ENCODE measurements at places on chromosomes 7 and 10.

DNA sequence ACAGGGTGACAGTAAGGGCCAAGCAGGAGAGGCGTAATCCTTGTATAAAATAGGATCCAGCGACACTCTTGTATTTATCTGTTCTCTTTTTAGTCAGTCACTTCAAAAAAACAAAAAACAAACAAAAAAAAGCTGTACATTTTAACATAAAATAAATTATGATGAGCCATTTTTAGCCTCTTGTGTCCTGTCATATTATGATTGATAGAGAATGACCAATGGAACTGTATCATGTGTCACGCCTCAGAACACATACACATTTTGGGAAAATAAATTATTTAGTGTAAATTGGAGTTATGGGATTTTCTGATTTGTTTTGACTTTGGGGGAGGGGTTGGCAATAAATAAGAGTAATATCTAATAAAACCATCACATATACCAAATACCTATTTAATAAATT is 79.3 kb upstream of the SAMD8 start:
- no peak for DNase-seq

GRCh38 chr7:36545291-36545690 is 155.6 kb downstream of the ANLN start:
- no peak for DNase-seq

GRCh38 chr10:24974976-24975375 is 22.6 kb upstream of the PRTFDC1 start:
- peak; percentile 96 for DNase-seq

GRCh38 chr10:52783726-52784125 is 11.1 kb upstream of the MBL2 start:
- no peak for DNase-seq

- DNase-seq: no peak
These were observed 1.6 kb downstream of the DENND11 start for GRCh38 chr7:141700296-141700847.

DNA sequence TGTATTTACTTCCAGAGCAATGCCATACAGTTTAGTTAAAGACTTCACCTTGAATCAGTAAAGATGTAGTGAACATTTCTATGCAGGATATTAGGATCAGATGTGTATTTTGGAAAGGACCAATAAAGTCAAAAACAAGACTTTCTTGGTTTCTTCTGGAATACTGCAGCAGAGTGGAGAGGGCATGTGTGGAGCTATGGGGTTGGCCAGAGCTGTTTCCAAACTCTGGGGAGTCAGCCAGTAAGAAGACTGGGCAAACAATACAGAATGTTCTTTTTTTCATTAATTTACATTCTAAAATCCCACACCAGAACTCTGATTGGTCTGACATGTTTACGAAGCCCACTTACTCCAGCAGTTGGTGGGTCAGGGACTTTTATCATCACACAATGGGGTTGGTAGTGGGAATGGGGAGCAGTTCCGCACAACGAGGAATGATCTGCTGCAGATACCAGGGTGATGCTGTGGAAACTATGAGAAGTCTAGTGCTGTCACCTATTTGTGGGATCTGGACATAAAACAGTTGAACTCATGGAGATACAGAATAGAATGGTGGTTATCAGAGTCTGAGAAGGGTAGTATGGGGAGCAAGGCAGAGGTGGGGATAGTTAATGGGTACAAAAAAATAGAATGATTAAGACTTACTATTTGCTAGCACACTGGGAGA is 267.7 kb downstream of the MALRD1 start:
- DNase-seq: no peak

DNA sequence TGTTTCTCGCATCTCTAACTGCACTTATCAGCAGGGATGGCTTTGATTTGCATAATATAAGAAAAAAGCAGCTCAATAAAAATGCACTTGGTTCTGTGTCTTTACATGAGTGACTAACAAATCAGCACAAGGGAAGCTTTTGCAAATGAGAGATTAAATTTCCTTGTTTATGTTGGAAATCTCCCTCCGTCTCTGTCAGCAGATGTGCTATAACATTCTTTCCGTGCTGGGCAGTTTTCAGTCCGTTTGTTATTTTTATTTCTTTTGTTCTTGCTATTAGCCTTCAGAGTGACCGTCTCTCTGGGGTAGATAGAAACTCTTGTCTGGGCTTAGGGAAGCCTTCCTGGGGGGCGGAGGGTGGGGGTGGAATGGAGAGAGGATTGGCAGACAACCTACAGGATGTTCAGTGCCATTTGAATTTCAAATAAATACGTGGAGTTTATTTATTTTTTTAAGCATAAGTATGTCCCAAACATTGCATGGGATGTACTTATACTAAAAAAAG is 96.0 kb downstream of the GATA3 start:
- DNase-seq: no peak

GRCh38 chr10:77313066-77313750 is 324.4 kb downstream of the KCNMA1 start:
- no peak for DNase-seq

GRCh38 chr10:54758791-54759190 is 42.2 kb downstream of the PCDH15 start:
- no peak for DNase-seq

GRCh38 chr7:69744026-69744425 is 145.8 kb downstream of the AUTS2 start:
- DNase-seq: no peak

DNA sequence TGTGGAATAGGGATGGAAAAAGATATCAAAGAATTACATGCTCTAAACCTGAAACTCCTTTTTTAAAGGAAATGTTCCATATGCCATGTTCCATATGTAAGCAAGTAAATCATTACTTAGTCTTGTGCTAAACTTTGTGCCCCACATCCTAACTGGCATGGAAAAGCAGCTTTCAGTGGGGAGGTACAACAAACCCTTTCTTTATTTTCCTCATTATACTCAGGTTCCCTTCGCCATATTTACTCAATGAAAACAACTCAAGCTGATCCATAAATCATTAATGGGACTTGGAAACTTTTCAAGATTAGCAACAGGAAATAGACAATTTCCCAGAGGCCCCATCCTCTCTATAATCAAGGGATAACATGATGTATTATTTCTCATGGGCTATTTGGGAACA is 56.0 kb downstream of the GSAP start:
- no peak for DNase-seq

DNA sequence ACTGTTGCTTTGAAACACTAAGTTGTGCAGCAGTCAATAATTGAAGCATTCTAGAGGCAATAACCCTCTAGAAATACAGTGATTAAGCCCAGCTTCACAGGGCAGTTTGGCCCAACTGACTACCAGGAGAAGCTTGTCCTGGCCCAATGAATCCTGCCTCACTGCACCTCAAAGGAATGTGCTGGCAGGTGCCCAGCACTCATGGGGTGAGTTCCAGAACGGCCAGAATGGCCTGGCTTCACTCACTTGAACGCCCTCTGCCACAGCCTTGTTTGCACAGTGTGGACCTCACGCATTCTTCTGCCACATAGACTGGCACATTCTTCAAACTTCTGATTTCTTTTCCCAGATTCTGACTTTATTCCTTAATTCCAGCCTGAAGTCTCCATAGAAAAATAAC is 6.6 kb upstream of the ITIH2 start:
- no peak for DNase-seq

GRCh38 chr7:12884033-12884432 is 196.6 kb downstream of the ARL4A start:
- no peak for DNase-seq

DNA sequence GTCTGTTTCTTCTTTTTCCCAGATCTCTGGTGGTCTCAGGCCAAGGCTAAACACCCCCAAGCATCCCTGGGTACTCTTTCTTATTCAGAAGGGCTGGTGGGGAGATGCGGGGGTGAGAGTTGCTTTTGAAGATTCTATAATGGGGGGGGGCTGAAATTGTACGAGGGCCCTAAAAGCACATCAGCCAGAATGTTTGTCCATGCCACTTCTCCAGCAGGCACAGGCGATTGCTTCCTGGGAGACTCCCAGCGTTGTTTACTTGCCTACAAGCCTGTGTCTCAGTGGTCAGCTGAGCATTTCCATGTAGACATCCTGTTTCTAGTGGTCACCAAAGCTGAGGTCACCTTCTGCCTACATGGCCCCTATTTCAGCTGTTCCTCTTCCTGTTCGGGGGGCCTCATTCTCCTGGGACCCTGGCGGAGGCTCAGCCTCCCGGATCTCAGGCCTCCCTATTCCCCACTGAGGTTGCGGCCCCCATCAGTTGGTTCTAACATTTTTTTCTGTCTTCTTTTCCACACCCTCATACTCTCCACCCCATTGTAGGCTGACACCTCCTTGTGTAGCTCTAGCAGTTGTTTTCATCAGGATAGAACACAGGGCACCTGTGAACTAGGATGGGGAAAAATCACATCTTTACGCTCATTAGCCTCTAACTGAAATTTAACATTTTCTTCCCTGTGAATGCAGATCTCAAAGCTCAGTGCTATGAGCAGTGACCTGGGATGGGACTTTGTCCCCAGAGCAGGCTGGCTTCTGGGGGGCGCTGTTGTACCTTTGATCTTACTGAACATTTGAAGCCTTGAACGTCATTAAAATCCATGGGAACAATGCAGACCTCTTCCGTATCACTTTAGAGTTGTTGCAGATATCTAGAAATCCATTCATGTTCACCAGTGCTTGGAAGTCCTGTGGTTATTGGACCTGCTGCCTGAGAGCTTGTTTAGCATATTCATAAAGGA is 286.5 kb downstream of the GLRX3 start:
- DNase-seq: no peak

DNA sequence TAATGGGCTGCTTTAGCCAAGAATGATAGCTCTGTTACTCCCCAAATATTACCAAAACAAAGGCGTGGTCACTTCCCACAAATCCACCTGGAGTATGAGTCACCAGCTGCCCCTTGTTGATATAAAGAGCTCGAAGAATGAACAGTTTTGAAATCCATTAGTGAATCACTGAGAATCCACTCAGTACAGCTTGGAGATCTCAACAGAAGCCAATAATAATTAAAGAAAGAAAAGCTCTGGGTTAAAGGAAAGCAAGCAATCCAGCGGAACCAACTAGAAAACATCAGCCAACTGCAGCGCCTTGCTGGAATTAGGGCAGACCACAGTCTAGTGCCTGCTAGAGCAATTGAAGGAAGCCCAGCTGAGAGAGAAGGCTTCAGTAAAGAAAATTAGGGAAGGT is 576.0 kb upstream of the C7orf33 start:
- no peak for DNase-seq

- DNase-seq: no peak
These were observed 688.4 kb downstream of the REEP3 start for GRCh38 chr10:64209561-64209960.

DNA sequence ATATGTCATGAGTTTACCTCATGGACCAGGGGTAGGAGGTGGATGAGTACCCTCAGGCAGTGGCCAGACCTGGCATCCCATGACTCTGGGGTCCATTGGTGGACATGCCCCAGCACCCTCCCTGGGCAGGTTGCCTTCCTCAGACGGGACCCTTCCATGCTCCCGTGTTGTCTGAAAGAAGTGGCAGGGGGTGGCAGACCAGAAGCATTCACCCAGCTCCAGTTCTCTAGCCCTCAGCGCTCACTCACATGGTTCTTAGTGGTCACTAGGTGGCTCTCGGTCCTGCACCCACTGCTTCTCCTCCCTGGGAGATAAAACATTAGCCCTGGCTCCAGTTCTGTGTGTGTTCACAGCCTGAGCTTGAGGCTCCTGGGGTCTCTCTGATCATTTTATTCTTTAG is 6.0 kb downstream of the RBP3 start:
- DNase-seq: peak; percentile 23

GRCh38 chr7:10648289-10648688 is 325.4 kb upstream of the PHF14 start:
- no peak for DNase-seq

DNA sequence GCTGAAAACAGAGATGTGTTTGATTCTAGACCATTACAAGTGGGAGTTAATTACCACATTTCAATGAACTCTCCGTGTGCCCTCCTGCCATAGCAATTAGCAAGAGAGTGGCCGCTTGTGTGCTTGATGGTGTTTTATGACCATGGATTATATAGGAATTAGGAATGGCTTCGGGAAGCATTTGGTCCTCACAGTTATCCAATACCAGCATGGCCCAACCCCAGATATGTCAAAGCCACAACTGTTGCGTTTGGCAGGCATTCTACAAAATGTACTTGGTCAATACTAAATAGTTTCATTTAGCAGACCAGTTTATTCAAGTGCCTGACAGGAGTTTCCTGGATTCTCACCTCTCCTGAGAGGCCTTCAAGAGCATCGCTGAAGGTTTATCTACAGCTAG is 509.0 kb upstream of the GALNT17 start:
- no peak for DNase-seq

GRCh38 chr7:116354546-116355423 is 144.4 kb downstream of the TES start:
- peak; percentile 100 for DNase-seq

GRCh38 chr10:15369256-15370211 is 1.6 kb downstream of the FAM171A1 start:
- no peak for DNase-seq

DNA sequence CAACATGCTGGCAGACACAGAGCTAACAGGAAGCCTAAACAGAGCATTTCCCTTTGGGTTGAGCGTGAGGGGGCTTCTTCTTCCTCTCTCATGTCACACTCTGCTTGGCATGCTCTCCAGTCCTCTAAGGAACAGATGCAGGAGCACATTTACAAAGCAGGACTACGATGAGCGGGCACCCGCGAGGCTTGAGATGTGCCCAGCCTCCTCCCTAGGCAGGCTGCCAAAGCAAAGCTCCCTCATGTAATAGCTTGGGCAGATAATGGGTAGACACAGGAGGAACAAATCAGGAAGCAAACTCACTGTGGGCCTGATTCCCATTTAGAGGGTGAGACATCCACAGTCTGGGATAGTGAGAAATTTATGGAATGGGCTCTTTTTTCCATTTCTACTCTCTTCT is 519.1 kb downstream of the NRG3 start:
- DNase-seq: no peak

DNA sequence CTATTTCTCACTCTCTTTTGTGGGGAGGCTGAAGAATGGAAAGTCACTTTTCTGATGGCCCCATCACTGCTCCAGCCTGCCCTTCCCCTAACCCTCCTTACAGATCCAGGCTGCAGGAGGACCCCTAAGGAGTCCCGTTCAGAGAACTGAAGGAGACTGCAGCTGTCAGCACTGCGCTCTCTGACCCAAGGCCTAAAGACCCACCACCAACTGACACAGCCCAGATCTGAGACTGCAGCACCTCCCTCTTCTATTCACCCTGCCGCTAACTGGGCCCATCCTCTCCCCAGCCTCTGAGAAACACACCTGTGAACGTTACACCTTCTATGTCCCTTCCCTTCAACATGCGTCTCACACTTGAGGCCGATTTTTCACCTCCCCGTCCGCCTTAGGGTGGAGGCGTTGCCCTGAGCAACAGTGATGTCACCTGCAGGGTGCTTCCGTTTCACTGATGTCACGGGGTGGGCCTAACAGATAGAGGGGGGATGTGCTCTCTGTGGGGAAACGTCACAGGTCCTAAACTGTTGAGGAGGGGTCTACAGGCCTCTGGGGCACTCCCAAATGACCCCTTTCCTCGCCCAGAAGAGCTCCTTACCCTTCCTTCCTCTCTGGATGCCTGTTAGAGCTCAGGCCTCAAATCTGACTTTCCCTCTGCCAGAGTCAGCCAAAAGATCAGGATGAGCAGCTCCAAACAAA is 5.1 kb downstream of the ITPRIP start:
- peak; percentile 57 for DNase-seq

GRCh38 chr7:85125176-85125575 is 61.7 kb downstream of the SEMA3D start:
- no peak for DNase-seq
